Naive B cell (primary cell): ENCODE measurements at places on chromosomes 7 and 10.

- no peak for DNase-seq
Observed at GRCh38 chr10:71832967-71833366, 18.1 kb downstream of the PSAP start.

- DNase-seq, result no peak
Observed at GRCh38 chr7:127678947-127679346, 27.0 kb downstream of the SND1 start.

DNA sequence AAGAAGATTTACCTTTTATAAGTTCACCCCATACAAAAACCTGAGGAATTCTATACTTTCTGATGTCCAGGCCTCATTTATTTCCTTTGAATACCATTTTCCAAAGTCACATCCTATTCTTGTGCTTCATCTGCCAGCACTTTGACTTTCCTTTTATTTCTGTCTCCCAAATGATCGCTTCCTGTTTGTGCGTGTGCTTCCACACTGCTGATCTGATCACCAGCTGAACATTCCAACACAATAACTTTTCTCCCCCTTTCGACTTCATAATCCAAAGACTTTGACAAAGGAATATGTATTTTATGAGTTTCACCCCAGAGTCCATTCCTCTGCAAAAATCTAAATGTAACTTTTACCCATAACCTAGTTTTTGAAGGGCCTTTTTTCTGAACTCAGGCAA, 3.1 kb downstream of the ELAPOR2 start:
- DNase-seq, result no peak

GRCh38 chr7:34143402-34143801, 238.1 kb downstream of the BMPER start:
- DNase-seq, result no peak

- no peak for DNase-seq
Observed at GRCh38 chr7:29352041-29352440, 157.5 kb downstream of the CHN2 start.

DNA sequence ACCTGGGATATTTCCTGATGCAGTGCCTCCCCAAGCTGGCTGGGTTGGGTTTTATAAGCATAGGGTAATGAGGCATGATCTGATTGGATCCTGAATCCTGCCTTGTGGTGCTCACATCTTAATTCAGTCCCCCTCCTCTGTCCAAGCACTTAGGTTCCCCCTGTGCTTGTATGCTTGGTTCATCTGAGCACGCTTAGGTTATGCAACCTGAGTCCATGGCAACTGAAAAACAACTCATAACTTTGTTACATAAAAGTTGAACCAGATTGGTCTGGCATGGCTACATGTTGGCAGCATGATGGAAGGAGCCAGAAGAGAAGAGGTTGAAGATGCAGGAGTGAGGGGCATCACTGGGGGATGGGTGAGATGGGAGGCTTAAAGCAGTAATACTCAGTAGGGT, 57.3 kb upstream of the OSBPL3 start:
- no peak for DNase-seq

- DNase-seq, result no peak
Observed at GRCh38 chr10:116686632-116687031, 55.7 kb downstream of the HSPA12A start.

DNA sequence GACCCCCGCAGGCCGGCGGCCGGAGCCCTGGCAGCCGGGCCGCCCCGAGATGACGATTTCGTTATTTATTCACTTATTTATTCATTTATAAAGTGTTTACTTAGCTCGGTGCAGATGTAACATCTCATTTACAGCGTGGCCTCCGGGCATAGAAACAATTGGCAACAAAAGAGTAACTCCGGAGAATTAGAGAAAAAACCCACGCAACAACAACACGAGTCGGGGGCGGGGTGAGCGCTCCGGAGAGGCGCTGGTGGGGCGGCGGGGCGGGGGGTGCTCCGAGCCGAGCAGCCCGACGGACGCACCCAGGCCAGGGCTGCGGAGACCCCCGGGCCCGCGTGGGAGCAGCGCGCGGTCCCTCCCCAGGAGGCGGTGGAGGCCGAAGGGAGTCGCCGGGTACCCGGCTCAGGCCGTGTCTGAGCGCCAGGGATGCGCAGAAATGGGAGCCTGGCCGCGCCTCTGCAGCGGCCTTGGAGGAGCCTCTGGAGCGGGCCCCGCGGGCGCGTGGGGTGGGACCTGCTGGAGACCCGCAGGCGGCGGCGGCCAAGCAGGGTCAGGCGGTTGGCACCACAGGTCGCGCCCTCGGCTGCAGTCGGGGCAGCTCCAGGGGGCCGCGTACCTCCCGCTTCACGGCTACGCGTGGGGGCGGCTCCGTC, 14.3 kb downstream of the UNCX start:
- DNase-seq, result no peak

DNA sequence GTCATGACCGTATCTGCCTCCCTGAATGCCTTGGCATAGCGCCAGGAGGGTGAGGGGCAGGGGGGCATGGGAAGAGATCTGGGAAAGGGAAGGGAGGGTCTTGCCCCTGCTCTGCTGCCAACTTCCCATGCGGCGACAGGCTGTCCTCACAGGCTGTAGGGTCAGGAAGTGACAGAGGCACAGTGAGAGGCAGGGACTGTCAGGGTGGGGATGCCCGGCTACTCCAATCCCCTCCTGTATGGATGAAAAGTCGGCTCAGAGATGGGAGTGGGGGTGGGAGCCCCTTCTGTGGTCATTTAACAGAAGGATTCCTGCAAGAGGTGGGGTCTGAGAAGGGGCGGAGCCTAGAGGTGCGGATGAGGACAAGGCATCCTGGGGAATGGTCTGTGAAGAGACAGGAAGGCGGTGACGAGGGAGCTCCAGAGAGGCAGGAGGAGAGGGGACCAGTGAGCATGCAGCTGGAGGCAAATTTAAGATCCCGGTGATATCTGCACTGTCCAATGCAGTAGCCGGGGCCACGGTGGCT, 20.8 kb upstream of the UNC5B start:
- no peak for DNase-seq

DNA sequence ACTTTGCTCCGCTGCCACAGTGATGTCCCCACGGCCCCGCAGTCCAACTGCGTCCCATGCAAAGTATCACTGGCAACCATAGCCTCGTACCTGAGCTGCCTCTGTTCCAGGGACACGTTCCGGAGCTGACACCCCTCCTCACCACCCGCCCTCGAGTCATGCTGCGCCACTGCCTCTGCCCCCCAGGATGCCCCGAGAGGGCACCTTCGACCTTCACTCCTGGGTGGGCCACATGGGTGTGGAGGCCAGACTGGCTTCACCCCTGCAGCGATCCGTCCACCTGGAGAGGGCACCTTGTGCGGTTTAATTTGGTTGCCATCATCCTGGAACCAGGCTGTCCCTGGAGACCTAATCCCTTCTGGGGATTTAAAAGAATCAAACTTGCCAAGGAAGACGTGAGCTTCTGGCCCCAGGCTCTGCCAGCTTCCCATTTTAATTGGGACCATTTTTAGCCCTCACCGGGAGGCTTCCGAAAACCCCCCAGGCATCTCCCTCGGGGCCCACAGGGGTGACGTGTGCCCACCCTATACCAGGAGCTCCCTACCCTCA, 19.2 kb upstream of the TNRC18 start:
- DNase-seq, result no peak
